ENCODE measurements at places on chromosomes 7 and 10.

- DNase-seq, result no peak
These were observed 2.7 kb downstream of the MAFK start for GRCh38 chr7:1533255-1533546.

- no peak for DNase-seq
These were observed 21.4 kb upstream of the CPVL start for GRCh38 chr7:29167721-29168120.

DNA sequence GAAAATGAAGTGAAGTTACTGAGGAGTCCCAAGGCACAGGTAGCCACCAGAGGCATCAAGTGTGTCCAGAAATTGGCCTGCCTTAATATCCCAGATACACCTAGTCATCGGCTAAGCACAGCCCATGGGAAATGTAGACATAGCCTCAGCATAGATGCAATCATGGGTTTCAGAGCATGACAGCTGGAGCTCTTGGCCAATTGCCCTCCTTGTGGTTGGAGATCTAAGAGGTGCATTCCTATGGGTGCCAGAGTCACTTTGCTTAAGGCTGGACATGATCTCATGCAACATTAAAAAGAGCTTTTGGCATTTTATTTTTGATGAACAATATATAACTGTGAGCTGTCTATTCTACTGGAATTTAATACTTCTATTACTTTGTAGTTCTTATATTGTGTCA lies 758.0 kb upstream of the LRRTM3 start:
- peak; percentile 61 for DNase-seq

GRCh38 chr10:56561336-56561735 lies 200.3 kb upstream of the ZWINT start:
- no peak for DNase-seq

DNA sequence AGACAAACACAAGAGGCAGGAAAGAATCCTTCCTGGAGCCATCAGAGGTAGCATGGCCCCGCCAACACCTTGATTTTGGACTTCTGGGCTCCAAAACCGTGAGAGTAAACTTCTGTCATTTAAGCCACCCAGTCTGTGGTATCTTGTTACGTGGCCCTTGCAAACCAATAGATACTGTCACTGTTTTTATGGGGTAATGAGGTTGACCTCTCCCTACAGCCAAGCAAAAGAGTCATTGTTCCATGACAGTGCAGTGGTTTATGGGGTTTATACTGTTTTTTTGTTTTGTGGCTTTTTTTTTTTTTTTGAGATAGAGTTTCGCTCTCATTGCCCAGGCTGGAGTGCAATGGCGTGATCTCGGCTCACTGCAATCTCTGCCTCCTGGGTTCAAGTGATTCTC lies 32.8 kb downstream of the KIAA1549 start:
- DNase-seq, result no peak

- DNase-seq, result no peak
These were observed 123.8 kb downstream of the TFEC start for GRCh38 chr7:115906731-115907130.

DNA sequence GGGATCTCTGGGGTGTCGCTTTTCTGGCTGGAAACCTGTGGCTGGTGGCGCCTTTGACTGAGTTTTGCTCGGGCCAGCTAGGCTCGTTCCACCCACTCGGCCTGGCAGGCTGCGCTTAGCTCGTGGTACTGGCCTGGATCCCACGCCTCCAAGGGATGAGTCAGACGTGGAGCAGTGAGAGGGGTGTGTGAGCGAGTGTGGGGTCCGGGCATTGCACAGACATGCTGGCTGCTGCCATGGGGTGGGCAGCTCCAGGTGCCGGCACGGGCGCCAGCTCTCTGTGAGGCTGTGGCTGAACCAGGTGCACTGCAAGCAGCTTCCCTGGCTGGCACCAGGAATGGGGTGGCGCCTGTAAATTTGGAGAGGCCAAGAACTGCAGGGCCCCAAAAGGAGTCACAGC lies 63.1 kb upstream of the CACNA2D1 start:
- DNase-seq, result peak; percentile 23

GRCh38 chr7:36599645-36600313 lies 124.5 kb downstream of the AOAH start:
- no peak for DNase-seq

DNA sequence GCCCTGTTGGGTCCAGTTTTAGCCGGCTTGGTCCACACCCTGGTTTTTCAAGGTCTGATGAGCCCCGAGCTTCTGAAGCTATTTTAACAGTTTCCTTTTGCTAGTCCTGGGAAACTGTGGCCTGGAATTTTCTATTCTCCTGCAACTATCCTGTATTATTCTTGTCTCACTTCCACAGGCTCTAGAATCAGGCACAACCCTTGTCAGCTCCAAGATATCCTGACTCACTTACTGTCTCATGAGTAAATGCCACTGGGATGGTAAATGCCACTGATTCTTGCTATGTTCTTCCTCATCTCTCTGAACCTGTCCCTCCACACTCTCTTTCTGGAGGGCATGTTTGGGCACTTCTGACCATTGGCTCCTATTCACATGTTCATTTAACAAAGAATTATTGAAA lies 611.5 kb upstream of the IGFBP3 start:
- DNase-seq, result no peak

DNA sequence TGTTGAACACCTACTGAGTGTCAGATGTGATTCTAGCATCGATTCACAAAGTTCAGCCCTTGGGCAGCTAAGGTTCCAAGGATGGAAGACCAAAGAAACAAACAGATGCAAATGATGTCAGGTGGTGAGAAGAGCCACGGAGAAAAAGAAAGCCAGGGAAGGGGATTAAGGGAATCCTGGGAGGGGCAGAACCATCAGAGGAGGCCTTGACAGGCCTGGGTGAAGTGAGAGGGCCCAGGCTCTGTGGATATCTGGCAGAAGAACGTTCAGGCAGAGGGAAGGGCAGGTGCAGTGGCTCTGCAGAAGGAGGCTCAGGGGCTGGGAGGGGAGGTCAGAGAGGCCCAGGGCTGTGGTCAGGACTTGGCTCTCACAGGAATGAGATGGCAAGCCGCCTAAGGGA lies 90.4 kb downstream of the C10orf105 start:
- DNase-seq, result no peak

DNA sequence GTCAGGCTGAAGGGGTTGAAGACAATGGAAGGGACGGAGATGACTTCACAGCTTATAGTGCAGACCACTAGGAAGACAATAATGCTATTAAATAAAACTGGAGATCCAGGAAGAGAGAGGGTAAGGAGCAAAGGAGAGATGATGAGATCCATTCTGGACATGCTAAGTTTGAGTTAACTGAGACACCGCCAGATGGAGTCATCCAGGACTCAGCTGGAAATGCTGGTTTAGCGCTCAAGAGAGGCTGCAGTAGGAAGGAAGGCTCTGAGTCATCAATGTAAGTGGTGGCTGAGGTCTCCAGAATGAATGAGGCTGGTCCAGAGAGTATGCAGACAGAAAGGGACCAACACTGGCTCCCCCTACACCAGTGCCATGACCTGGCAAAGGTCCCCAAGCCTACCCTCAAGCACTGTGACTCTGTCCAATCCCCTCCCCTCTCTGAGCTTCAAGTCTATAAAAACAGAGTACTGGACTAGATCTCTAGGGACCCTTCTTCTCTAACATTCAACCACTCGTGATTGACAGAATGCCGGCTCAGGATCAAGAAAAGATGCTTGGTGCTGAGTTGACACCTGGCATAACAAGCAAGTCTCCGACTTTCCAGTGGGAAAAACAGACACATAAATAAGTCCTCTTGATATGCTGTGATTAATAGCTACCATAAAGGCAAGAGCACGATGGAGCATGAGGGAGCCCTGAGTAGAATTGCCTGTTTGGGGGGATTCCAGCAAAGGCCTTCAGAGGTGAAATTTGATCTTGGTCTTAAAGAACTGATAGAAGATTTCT lies 8.9 kb downstream of the GFRA1 start:
- peak; percentile 70 for DNase-seq

DNA sequence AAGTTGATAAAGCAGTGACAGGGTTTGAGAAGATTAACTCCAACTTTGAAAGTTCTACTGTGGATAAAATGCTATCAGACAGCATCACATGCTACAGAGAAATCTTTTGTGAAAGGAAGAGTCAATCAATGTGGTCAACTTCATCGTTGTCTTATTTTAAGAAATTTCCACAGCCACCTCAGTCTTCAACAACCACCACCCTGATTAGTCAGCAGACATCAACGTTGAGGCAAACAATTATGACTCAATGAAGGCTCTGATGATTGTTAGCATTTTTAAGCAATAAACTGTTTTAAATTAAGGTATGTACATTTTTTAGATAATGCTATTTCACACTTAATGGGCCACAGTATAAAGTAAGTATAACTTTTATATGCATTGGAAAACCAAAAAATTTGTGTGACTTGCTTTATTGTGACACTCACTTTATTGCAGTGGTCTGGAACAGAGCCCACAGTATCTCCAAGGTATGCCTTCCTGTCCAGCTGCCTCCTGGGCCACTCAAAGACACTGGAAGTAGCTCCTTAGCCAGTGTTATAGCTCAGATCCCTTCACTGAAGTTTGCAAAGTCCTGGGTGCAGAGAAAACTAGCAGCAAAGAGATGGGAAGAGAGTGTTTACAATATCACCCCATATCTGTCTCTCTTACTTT lies 293.1 kb downstream of the ARHGAP12 start:
- DNase-seq, result peak; percentile 59

DNA sequence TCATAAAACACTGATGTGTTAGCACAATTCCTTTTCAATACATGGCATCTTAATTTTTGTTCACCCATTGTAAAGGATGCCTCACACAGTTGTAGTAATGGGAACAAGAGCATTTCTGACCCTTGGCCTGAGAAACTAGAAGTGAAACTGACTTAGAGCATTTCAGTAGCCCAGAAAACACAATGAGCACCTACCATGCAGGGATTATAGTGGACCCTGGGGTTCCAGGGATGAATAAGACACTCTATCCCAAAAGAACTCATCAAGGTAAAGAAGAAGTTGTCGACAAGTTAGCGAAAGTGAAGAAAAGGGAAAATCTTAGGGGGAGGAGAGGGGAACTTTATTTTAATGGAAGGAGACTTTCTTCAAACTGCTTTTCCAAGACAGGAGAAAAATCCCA lies 125.6 kb downstream of the NT5C2 start:
- DNase-seq, result no peak

DNA sequence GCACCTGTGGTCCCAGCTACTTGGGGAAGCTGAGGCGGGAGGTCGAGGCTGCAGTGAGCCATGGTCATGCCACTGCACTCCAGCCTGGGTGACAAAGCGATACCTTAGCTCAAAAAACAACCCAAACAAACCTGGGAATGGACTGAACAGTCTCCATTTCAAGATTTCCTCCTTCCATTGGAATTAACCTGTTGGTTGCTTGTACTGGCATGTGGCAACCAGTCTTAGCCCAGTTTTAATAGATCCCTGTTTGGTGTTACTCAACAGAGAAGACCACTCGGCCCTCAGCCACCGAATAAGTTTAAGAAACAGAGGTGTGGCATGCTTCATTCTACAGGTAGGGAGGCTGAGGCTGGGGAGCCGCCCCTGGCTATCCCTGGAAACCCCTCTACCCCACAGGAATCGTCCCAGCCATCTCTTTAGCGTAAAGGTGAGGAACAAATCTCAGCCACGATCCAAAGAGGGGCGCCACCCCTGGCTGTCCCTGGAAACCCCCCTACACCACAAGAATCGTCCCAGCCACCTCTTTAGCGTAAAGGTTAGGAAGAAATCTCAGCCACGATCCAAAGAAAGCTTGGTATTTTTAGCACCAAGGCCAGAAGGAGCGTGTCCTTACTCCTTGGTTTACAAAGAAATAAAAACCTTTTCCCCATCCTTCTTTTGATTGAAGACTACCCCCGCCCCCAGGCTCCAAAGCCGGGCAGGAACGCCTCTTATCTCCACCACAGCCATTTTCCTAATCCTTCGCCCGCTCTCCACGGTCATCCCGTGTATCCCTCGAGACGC lies 861 bp upstream of the TSPAN14 start:
- DNase-seq, result no peak

DNA sequence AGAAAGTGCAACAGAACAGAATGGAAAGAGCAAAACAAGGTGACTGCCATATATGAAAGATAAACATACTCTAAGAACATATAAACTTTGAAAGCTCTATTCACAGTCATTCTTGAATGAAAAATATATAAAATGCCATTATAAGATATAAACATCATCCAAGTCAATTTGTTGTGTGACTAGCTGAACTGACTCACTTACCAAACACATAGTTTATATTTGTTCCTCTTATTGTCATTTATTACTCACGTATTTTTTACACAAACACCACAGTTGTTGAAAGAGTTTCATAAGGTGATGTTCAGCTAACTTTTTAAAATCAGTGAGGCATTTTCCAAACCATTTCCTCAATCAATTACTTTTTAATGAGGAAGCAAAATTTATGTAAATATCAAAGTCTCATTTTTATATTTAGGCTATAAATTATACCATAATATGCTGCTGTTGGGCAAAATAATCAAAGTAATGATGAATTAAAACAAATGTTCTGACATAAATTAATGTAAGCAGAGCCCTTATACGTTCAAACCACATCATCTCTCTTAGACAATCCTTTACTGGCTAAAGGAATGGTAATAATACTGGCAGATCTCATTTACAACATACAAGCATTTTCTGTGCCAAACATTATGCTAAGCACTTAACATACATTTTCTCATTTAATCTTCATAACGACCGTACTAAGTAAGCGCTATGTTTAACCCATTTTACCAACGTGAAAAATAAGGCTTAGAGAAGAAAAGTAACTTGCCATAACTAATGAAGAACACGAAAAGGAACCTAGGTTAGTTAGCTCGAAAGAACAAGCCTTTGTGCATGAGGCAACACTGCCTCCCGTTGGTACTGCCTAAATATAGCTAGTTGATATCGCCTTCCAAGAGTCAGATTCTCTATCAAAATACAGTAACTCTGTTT lies 7.3 kb downstream of the LRRN3 start:
- peak; percentile 42 for DNase-seq

GRCh38 chr10:95693071-95693667 lies 558 bp downstream of the TCTN3 start:
- peak; percentile 6 for DNase-seq

- peak; percentile 90 for DNase-seq
These were observed 102.9 kb upstream of the ARMC3 start for GRCh38 chr10:22824984-22825383.

DNA sequence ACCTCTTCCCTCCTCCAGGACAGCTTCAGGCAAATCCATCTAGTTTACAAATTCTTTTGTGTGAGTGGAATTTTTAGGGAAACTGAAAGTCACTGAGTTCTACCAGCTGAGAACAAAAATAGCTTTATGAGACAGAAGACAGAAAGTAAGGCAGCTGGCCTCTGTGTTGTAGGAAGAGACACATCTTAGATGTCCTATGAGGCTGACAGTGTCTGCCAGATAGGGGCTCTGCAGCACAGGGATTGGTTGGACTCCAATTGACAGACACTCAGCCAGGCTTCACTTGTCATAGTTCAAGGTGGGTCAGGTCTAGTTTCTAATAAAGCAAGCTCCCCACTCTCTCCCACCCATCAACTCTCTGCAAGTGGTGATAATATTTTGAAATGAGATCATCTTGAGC lies 574.9 kb downstream of the CCSER2 start:
- no peak for DNase-seq

- DNase-seq, result no peak
These were observed 7.6 kb downstream of the COL13A1 start for GRCh38 chr10:69809318-69809717.

GRCh38 chr7:106199813-106200364 lies 84.9 kb downstream of the NAMPT start:
- DNase-seq, result no peak

- DNase-seq, result peak; percentile 10
These were observed 160.9 kb upstream of the NEBL start for GRCh38 chr10:21057989-21058388.

Measured in fibroblast of lung (primary cell).